GF-D8 (cell line): ENCODE measurements at places on chromosomes 2 and 18.

DNA sequence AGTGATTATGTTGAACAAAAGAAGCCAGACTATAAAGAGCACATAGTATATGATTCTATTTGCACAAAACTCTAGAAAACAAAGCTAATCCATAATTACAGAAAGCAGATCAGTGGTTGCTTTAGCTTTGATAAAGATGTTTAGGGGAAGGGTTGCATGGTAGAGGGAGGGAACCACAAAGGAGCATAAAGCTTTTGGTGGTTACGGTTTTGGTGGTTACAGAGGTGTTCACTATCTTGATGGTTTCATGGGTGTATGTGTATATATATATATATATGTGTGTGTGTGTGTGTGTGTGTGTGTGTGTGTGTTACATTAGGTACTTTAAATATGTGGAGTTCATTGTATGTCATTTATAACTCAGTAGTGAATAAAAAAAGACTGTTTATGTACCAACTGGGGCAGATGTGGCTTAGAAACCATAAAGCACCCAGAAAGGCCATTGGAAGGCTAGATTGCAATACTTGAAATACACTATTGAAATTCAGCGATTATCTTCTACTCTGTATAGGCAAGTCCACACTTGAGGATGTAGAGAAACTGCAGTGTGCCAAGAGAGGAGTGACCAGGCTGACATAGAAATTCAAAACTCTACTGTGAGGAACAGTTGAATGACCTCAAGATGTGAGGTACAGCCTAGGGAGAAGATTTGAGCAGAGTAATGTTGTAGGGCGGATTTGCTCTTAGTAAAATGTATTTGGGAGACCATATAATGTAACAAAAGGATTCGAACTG is 60.6 kb downstream of the CAB39 start:
- DNase-seq, result no peak

GRCh38 chr2:13006426-13006825 is 289.7 kb downstream of the TRIB2 start:
- DNase-seq, result no peak

DNA sequence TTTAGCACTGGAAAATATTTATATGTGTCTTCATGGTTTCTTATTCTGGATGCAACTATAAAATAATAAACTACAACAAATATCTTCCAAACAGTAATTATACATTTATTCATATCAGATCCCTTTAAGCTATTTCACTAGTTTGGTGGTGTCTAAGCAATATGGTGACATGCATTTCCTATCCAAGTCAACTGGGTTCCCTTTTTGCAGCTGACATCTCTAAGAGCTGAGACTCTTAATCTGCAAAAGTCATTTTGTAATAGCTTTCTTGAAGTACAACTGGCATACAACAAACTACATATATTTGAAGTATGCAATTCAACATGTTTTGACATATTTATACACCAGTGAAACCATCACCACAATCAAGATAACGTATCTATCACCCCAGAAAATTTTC is 59.9 kb upstream of the SLC1A4 start:
- peak; percentile 7 for DNase-seq

DNA sequence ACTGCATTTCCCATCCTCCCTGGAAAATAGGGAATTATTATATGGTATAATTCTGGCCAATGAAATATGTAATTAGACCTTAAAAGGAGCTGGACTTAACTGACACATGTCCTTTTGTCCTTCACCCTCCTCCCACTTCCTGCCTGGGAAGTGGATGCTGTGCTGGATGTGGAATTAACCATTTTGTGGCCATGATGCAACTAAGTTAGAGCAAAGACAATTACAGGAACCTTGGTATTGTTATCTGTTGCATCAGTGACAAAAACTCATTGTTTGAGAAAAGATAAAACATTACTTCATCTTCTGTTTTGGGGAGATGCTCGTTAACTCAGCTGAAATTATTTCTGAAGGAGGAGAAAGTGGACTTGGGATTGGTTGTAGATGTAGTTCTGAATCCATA is 227.7 kb upstream of the BOD1L2 start:
- DNase-seq, result no peak

DNA sequence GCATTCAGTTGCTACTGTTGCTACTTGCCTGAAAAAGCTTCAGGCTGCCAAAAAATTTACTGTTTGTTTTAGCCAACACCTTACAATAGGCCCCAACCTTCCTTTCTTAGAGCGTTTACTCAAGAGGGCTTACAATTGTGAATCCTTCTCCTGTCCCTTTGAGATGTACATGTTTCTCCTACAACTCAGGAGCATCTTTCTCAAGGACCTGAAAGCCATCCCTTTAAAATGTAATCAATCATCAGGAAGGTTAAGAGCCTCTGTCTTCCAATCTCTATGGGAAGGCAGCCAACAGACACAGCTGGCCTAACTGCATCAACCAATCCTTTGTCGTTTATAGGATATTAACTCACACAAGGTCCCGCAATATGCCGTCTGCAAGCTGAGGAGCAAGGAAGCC is 3.4 kb upstream of the IER3IP1 start:
- no peak for DNase-seq

GRCh38 chr2:129009555-129010146 is 691.0 kb upstream of the HS6ST1 start:
- no peak for DNase-seq

GRCh38 chr2:109352056-109352897 is 223.3 kb downstream of the SH3RF3 start:
- no peak for DNase-seq

DNA sequence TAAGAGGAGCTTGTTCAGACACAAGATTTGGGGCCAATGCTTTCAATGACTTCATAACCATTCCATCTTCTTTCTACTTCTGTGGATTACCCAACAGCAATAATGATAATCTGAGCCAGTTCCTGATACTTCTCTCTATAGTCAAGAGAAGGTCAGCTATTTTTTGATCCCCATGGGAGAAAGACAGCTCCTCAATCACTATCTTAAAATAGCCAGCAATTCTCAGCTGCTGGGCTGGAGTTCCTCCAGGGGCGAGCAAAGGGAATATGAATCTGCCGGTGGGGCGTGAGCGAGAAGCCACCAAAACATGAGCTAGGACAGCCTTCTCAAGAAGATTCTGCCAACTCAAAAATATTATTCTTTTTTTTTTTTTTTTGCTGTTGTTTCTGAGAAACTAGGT is at the start of gene TMEM182:
TMEM182 (plus strand) TSS at position 269 of the 400 bp plus-strand sequence. CDS start 187 bp downstream, outside the sequence.
- DNase-seq, result no peak

DNA sequence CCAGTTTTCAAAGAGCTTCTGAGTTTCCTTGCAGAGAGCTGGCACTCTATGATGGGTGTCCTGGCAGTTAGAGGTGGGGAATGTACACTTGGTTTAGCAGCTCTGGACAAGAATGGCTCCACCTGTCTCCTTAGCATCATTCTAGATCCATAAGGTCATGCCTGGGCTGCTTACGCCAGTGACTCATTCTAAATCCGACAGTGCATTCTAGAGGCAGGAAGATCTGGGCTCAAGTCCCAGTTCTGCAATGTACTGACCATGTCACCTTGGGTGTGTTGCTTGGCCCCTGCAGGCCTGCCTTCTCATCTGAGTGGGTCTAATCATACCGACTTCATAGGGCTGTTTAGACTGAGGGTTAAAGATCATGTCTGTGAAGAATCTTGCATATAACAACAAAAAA is 46.5 kb downstream of the PTGR3 start:
- DNase-seq, result no peak

DNA sequence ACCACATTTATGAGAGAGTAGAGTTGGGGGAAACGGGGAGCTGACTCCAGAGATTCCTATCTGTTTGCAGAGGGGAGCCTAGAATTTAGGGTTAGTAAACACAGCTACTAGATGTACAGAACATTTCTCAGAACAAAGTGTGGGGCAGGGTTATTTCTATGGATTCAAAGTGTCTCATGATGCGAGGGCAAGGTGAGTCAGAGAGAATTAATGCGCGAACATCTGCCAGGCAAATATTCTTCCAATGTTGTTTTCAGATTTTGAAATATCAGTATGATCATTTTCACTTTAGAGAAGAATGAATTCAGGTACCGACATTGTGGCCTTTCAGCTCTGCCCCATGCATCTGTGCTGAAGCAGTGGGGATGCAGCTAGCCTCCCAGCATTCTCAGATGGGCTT is 2.0 kb upstream of the DSEL start:
- no peak for DNase-seq

- DNase-seq, result no peak
Observed at GRCh38 chr2:184780384-184780783, 182.1 kb downstream of the ZNF804A start.

GRCh38 chr2:162092658-162093556 is 18.9 kb upstream of the DPP4 start:
- DNase-seq, result no peak

DNA sequence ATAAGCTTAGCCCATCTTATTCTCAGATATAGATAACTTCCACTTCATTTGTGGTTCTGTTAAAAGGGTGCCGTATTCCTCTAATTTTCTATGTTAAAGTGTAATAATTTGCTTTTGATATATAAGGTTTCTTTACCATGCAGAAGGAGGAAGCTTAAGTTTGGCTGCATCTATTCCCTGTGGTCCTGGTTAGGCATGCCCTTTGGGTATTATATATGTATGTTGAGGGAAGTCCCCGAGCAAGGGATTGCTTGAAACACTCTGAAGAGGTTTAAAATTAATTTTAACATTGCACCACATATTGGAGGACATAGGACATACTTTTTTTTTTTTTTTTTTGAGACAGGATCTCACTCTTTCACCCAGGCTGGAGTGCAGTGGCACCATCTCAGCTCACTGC is 16.9 kb upstream of the MYO1B start:
- DNase-seq, result no peak

DNA sequence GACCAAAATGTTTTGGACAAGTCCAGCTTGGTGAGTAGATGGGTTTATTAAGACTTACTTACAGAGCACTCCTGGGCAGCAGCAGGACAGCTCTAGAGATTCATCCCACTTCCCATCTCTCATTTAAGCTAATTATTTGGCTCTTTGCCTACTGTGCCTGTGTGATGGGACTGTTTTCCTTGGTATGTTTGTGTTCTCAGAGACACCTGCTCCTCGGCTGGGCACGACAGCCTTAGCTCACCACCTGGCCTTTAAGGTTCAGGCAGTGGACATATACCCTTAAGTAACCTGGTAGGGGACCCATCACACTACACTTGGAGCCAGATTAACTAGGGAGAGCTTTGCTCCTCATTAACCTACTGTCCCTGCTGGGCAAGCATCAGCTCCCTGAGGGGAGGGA is 41.7 kb upstream of the EFEMP1 start:
- no peak for DNase-seq

- no peak for DNase-seq
Observed at GRCh38 chr2:161112908-161113307, 47.3 kb upstream of the TANK start.

DNA sequence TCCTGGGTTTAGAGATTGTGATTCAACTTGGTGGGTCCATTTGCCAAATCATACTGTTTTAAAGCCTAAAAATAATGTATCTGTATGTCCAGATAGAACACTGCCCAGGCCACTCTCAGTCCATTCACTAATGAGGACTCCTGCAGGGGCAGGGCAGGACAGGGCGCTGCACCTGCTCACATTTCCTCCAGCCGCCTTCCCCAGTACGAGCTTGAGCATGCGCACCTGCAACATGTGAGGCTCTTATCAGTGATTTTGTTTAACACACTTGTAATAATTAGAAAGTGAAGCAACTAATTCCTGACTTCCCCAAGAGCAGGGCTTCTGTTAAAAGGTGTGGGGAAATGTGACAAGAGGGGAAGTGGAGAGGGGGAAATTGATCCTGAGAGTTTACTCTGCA is 89.7 kb downstream of the AFF3 start:
- DNase-seq, result no peak

DNA sequence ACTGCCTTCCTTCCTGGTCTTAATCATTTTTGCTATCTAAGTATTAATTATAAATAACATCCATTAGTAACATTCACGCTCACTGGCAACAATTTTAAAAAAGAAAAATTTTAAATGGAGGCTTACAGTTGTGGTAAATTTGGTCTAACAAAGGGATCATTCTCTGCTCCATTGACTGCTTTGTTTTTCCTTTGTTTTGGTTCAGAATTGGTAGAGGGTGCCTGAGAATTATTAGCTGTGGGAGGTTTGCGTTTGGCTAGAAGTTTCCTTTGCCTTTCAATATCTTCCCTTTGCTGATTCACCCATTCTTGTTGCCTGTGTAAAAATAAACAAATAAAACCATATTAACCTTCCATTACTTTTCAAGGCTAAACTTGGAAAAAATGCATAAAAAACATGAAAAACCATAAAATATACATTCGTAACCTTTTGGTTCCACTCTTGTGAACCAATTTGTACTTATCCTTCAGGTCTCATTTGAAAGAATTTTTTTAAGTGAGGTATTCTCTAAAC is 114.6 kb downstream of the TLK1 start:
- no peak for DNase-seq

DNA sequence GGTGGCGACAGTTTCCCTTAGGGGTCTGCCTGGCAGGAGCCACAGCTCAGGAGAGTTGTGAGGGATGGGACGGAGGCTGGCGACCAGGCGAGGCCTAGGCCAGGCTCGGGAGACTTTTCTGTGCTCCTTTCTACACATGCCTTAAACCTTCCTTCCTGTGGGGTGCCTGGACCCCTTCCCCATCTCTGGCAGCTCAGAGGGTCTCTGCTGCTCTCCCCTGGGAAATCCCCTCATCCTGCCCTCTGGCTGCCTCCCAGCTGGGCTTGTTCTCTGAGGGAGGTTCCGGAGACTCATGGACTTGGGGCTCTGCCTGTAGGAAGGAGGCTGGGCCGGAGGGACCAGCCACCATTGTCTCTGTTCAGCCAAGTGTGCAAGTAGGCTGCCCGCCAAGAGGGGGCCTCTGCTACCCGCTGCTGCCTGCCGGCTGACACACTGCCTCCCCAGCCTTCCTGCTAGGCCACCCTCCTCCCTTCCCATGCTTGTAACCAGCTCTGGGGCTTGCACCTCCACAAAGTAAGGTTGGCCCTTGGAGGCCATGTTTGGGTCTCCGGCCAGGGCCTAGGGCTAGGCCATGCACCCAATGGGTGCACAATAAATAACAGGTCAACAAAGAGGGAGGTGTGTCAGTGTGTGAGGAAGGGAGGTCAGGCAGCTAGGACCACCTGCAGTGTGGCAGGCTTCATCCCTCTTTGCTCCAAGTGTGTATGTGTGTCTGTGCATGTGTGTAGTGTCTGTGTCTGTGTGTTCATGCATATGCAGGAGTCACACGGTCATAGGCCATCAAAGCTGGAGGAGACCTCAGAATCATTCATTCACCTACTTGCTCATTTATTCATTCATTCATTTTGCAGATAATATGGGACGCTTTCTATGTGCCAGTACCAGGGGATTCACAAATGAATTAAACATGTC is 28.8 kb downstream of the PSD4 start:
- no peak for DNase-seq
